Mucosa of gallbladder (tissue), 1 donor: ENCODE measurements at places on chromosomes 2 and 18. TPM values are rescaled to one million over a fixed set of nuclear protein-coding genes. Genes with fewer than 3 reads are reported as not detected.

GAREM1 gene
- total RNA-seq = 10.7 TPM

- DNase-seq = no peak
These were observed 248.9 kb upstream of the THUMPD2 start for GRCh38 chr2:40027968-40028367.

- no peak for DNase-seq
These were observed 29.4 kb downstream of the STAT1 start for GRCh38 chr2:190984595-190984994.

DNA sequence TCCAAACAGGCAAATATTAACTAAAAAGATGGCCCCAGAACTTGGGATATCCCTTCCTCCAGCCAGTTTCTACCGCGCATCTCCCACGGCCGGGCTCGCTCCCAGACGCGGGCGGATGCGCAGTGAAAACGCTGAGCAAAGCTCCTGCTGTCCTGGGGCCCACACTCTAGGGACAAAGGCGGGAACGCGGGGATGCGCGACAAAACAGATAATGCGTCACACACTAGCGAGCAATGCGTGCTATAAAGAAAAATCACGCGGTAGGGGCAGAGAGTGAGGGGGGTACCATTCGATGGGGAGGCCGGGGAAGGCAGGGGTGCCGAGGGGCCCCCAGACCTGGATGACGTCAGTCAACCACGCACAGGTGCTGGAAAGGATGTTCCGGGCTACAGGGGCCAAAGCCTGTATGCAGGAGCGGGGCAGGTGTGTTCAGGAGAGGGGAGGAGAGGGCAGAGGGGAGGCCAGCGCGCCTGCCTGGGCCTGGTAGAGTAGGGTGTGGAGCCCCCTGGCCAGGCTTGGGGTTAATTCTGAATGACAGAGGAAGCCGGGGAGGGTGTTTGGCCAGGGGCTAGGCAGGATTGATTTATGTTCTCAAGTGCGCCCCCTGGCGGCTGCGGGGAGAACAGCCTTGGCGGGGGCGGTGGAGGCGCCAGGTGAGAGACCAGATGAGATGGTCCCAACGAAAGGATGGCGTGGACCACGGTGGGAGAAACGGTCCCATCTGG, 14.9 kb upstream of the ITM2C start:
- DNase-seq = no peak
